HuH-7 (cell line): ENCODE measurements at places on chromosomes 13 and 19.

DNA sequence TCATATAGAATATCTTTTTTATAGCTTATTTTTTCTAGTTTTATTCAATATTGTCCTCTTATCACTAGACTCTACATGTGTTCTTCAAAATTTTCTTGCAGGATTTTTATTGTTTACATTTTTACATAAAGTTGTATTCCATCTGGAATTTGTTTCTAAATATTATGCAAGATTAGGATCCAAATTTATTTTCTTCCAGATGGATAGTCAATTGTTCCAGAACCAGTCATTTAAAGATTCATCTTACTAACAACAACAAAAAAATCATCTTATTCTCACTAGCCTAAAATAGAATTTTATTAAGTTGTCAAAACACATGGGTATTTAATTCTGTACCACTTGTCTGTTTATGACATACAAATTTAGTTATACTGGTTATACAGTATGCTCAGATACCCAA is 390.4 kb upstream of the GPC6 start:
- no peak for DNase-seq

GRCh38 chr19:37966662-37967231 is 59.7 kb downstream of the SIPA1L3 start:
- DNase-seq: no peak

GRCh38 chr19:16355293-16356043 is 30.8 kb downstream of the KLF2 start:
- DNase-seq: no peak

DNA sequence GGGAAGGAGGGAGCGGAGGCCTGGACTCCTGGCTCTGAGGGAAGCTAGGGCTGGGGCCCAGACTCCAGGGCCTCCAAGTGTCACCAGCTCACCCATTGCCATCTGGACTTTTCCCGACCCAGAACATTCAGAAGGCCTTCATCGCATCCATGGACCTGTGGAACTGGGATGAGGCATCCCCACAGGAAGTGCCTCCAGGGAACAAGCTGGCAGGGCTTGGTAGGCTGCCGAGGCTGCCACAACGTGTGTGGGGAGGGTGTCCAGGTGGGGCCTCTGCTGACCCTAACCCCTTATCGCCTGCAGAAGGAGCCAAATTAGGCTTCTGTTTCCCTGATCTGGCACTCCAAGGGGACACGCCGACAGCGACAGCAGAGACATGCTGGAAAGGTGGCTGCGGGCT is 767 bp downstream of the ETV2 start:
- no peak for DNase-seq

GRCh38 chr19:29492769-29493168 is 33.0 kb upstream of the VSTM2B start:
- no peak for DNase-seq

GRCh38 chr13:110443622-110444225 is 117.8 kb downstream of the RAB20 start:
- DNase-seq: no peak

- no peak for DNase-seq
Measured at GRCh38 chr19:46958532-46958931, 61.1 kb upstream of the NPAS1 start.

DNA sequence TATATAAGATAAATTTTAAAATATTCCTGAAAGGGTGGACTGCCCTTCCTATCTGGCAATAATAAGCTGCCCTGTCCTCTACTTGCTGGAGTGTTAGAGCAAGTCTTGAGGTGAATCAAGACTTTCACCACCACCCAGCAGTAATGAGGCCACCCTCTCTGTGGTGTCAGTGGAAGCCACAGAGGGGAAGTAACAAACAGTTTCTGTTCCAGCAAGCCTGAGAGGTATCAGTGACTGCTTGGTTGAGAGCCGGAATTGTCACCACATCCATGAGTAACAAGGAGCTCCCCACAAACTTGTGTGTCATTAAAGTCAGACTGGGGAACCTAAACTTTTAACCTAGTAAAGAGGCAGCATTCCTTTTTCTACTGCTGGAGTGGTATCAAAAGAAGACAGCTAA is 532.7 kb upstream of the SPRY2 start:
- DNase-seq: no peak

DNA sequence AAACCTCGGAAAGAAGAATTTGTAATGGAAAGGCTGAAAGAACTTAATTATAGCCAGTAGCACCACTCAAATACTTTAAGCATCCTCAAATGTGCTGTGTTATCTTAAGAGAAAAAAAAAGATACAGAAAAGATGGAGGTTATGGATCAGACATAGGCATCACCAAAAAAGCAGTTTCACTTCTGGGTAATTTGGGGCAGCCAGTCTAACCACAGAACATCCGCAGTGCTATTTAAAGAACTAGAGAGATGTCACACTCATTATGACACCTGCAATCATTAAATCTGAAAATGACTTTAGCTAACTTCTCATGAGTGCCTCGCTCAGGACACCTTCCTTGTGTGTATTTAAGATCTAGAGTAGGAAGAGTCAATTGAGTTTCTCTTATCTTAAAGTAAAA is 211.8 kb downstream of the RBM26 start:
- DNase-seq: no peak

- DNase-seq: no peak
Measured at GRCh38 chr13:71789693-71790329, 77.2 kb downstream of the DACH1 start.

GRCh38 chr13:44354884-44355283 is 18.7 kb upstream of the SERP2 start:
- no peak for DNase-seq

- no peak for DNase-seq
Measured at GRCh38 chr13:25874064-25874737, 177.6 kb downstream of the SHISA2 start.

DNA sequence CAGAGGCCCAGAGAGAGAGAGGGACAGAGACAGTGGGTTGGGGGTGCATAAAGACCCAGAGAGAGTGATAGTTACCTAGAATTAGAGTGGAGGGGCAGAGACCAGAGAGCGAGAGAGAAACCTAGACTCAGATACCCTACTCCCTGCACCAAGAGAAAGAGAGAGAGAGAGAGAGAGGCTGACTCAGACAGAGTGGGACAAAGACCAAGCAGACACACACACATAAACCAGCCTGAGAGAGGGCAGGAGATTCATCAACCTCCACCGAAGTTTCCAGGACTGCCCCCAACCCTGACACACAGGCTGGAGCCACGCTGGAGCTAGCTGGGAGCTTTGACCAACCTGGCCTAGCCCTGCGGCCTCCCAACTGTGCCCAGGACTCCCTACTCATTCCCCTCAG is 12.9 kb downstream of the SYT3 start:
- DNase-seq: no peak

GRCh38 chr13:45695198-45695730 is 6.9 kb upstream of the CBY2 start:
- DNase-seq: no peak

DNA sequence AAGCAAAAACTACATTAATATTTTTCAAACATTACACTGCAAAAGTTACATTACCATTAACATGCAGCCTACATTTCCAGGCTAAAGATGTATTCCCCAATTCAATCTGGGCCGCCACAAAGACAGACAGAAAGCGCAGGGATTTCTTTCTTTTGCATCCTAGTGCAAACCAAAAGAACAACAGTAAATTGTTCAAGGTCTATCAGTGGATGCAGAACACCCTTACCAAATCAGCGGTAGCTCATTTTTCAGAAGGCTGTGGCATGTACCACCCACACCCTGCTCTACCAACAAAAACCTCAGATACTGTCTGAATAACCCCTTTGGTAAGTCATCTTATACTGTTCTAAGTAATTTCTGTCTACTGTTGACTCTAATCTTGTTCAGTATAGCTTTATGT is 3.6 kb downstream of the TPT1 start:
- DNase-seq: no peak

- DNase-seq: peak; percentile 47
Measured at GRCh38 chr13:24228852-24229458, 68.4 kb downstream of the SPATA13 start.

DNA sequence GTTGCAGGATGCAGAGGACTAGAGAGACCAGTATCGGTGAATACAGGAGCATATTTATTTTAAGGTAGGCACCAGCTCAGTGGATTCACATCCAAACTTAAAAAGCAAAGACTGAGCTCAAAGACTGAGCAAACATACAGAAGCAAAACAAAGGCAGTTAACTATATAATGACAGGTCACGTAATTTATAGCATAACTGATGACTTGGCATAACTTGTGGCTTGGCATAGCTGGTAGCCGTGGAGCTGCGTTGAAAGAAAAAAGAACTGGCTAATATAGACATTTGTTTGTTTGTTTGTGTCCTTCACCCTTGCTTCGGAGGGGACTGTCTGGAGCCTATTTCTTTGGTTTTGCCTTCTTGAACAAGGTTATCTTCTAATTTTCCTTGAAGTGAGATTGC is 33.7 kb downstream of the ZNF493 start:
- no peak for DNase-seq

- DNase-seq: no peak
Measured at GRCh38 chr19:21463449-21464105, 41.8 kb upstream of the ZNF429 start.

GRCh38 chr13:43110658-43111057 is 87.3 kb downstream of the DNAJC15 start:
- no peak for DNase-seq

DNA sequence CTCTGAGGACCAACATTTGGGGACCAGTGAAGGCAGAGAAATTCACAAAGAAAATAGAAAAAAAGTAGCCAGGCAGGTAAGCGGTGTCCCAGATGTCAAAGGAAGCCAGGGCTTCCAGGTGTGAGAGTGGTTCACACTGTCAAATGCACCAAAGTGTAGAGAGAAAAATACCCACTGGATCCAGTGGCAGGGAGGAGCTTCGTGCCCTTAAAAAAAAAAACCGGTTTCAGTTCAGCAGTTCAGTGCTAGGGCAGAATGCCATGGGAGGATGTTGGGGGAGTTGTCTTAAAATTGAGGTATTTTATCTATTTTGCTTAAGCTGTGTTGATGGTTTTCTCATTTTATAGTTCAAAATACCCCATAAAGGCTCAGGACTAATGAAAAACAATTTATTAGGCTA is 47.8 kb upstream of the C1QTNF9 start:
- no peak for DNase-seq

DNA sequence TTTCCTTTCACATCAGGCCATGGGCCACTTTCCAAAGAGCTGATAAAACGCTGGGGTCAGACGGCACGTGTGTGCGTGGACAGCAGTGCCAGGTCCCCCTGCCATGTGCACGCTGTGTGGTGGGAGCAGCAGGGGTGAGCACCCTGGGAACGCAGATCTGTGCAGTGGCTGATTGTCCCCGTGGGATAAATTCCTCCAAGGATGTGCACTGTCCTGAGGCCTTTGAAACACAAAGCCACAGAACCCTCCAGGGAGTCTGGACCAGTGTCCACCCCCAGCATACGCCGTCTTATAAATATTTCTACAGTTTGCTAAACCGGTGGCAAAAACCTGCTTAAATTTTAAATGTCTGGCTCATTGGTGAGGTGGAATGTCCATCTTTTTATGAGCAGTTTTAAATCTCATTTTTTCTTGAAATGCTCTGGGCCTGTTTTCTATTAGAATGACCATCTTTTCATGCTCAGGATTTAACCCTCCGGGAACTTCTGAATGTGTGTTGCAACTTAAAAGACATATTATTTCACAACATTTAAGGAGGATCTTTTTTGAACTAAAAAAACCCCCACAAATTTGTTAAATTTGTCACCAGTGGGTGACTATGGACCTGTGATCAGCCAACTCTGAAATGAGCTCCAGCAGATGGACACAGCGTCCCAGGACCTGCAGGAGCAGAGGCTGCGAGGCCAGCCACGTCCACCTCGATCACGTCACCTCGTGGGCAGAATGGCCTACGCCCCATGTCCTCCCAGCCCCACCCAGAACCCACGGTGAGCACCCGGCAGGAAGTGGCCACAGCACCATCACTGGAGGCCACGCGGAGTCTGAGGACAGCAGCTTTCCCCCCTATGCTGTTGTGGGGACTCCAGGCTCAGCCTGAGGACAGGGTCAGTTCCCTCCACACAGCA is 68.6 kb downstream of the RASA3 start:
- DNase-seq: no peak

GRCh38 chr19:46732966-46733689 is 12.7 kb upstream of the FKRP start:
- no peak for DNase-seq

DNA sequence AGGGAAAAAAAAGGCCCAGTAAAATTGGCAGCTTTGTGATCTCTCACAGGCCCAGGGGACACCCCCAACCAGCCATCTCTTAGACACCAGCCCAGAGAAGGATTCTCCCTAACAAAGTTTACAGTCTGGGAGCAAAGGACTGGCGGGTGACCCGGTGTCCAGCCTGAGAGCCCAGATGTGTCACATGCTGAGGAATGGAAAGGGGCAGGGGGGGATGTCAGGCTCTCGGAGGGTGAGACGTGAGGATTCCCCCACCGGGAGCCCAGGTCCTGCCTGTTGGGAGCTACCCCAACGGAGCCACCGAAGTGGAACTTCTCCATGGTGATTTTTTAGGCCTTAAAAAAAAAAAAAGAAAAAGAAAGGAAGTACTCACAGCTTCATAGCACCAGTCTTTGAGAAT is 4.8 kb upstream of the CTXN1 start:
- no peak for DNase-seq

- peak; percentile 37 for DNase-seq
Measured at GRCh38 chr19:10861103-10861651, 10.2 kb upstream of the CARM1 start.

- DNase-seq: no peak
Measured at GRCh38 chr19:13097463-13098258, 5.0 kb downstream of the LYL1 start.

DNA sequence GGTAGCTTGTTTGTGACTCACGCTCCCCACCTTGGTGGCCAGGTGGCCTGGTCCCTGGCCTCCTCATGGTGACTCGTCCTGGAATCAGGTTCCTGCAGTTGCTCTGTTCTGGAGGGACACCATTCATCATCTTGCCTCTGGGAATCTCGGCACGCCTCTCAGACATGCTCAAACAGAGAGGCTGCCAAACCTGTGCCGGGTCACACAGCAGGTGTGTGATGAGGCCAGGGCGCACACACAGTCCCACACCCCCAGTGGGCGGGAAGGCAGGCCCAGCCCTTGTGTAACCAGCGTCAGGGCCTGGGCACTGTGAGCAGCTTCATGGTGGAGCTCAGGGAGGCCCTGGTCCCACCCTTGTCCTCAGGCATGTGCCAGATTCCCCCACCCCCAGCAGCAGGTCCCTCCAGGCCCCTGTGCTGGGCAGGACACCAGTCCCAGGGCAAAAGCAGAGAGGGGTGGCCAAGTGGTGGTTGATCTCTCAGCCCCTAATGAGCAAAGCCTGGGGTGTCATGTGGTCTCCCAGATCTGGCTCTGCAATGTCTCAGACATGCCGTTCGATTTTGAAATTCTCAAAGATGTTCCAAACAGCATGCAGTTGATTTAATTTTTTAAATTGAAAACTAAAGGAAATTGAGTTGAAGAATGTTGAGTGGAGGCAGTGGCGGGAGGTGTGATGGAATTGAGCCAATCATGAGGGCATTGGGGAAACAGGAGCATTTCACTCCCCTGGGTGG is 12.1 kb downstream of the CEBPA start:
- DNase-seq: no peak
